ENCODE measurements at places on chromosomes 16 and 17.
A peak's percentile ranks its signal among the peaks of the same experiment; 100 is the strongest.

DNA sequence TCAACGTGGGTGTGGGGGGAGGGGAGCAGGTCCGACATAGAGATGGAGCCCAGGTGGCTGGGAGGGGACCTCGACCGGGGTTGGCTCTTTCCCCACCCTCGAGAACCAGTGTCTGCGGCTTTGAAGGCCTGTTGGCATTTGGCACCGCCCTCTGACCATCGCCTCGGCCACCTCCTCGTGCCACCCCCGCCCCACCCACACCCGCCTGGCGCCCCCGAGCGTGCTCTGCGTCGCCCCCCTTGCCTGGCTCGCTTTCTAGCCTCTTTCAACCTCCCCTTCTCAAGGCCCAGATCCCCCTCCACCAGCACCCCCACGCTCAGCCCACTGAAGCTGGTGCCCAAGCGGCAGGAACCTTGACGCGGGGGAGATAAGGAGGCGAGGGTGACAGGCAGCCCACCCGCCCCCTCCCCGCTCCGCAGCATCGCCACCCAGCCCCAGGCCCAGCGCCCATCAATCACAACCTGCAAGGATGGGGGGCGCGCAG lies 619 bp downstream of the CACNB1 start:
- DNase-seq = peak; percentile 34
- peaks cover 4% of the 10 kb centered on the region for H3K36me3 ChIP-seq
- H3K4me3 ChIP-seq = peak overlapping the region; percentile 63

- H3K4me3 ChIP-seq = no peak overlapping the region
- no peaks in the 10 kb centered on the region for H3K4me1 ChIP-seq
These were observed 72.4 kb upstream of the CPHXL start for GRCh38 chr16:75798714-75799113.

GRCh38 chr17:7130621-7131422 lies 16.2 kb upstream of the ASGR2 start:
- peaks cover 25% of the 10 kb centered on the region for H3K4me1 ChIP-seq
- DNase-seq = no peak
- no peak overlapping the region for H3K4me3 ChIP-seq
- H3K27me3 ChIP-seq = peaks cover 23% of the 10 kb centered on the region

DNA sequence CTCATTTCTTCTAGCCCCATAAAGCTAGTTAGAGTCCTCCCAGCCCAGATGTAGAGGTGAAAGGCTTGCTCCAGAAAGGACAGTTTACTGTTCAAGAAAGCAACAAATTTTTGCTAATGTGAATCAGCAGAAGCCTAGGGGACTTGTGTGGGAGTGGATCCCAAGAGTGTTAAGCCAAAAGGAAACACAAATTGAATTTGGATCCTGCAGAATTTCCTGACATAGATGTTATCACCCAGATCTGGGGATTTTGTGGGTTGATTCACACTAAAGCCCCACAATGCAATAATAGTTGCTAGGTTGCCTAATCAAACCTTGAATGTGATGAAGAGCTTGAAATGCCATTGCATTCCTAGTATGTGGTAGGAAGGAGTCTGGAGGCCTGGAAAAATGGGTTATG lies 135.2 kb upstream of the HS3ST3A1 start:
- H3K27me3 ChIP-seq = no peaks in the 10 kb centered on the region
- DNase-seq = no peak
- no peak overlapping the region for H3K4me3 ChIP-seq
- no peak overlapping the region for H3K27ac ChIP-seq
- H3K36me3 ChIP-seq = no peaks in the 10 kb centered on the region

DNA sequence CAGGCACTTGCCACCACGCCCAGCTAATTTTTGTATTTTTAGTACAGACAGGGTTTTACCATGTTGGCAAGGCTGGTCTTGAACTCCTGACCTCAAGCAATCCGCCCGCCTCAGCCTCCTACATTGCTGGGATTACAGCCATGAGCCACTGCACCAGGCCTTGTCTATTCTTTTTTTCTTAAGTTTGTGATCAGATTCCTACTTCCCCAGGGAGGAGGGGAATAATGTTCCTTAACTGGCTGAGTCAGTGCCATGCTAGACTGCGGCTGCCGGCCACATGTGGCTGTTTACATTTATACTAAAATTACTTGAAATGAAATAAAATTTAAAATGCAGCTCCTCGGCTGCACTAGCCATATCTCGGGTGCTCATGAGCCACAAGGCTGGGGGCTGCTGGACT lies 27.8 kb upstream of the USP36 start:
- no peaks in the 10 kb centered on the region for H3K27me3 ChIP-seq
- no peak for DNase-seq
- H3K36me3 ChIP-seq = no peaks in the 10 kb centered on the region
- no peak overlapping the region for H3K4me3 ChIP-seq

DNA sequence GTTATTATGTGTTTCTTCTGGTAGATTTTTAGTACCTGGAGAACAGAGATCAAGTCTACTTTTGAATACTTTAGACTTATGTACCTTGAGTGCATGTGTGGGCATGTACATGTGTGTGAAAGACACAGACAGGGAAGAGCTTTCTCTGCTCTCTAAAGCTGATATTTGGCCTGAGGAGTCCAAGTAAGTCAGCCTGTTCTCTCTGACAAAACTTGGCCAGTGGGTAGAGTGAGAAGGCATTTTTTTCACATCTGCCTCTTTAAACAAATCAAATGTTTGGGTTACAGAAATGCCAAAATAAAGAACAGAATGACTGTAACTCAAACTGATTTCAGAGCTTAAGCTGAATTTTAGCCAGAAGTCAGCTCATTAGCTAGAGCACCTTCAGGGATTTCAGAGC lies 309.7 kb upstream of the DYNLRB2 start:
- H3K27me3 ChIP-seq = no peaks in the 10 kb centered on the region
- DNase-seq = no peak
- no peaks in the 10 kb centered on the region for H3K4me1 ChIP-seq
- H3K27ac ChIP-seq = no peak overlapping the region
- H3K4me3 ChIP-seq = no peak overlapping the region
